ENCODE measurements at places on chromosomes 7 and 10. TPM values are rescaled to one million over a fixed set of nuclear protein-coding genes. Genes with fewer than 3 reads are reported as not detected.

The TUBAL3 gene
- polyA plus RNA-seq = not detected

The CALML3 gene
- 0.17 TPM for polyA plus RNA-seq

The PARD3 gene
- polyA plus RNA-seq = 1.0 TPM

The PNLIPRP2 gene
- not detected for polyA plus RNA-seq

The OIT3 gene
- polyA plus RNA-seq = 0.39 TPM

The ALOX5 gene
- 0.27 TPM for polyA plus RNA-seq

The CHAT gene
- polyA plus RNA-seq = not detected

The ZNF239 gene
- polyA plus RNA-seq = 16.4 TPM

The SRRM3 gene
- polyA plus RNA-seq = 7.0 TPM

The C1QL3 gene
- polyA plus RNA-seq = 4.4 TPM

The HKDC1 gene
- 1.6 TPM for polyA plus RNA-seq

The STAM gene
- polyA plus RNA-seq = 62.2 TPM

The PLAU gene
- not detected for polyA plus RNA-seq

The PUS7 gene
- polyA plus RNA-seq = 6.6 TPM

The SUN3 gene
- not detected for polyA plus RNA-seq

The ESYT2 gene
- polyA plus RNA-seq = 6.0 TPM

The TMEM196 gene
- polyA plus RNA-seq = not detected

The MYL7 gene
- 2.4 TPM for polyA plus RNA-seq

The CPN1 gene
- polyA plus RNA-seq = not detected

The TFR2 gene
- polyA plus RNA-seq = 0.55 TPM

The VWA2 gene
- not detected for polyA plus RNA-seq

The TBRG4 gene
- 16.6 TPM for polyA plus RNA-seq

The RADIL gene
- 0.52 TPM for polyA plus RNA-seq

The ARHGAP22 gene
- 4.8 TPM for polyA plus RNA-seq

The CLCN1 gene
- not detected for polyA plus RNA-seq

The CYP2C19 gene
- polyA plus RNA-seq = 0.94 TPM

The NCAPG2 gene
- 1.1 TPM for polyA plus RNA-seq

The ACHE gene
- 0.73 TPM for polyA plus RNA-seq

The CLDN3 gene
- not detected for polyA plus RNA-seq

The ZNF488 gene
- polyA plus RNA-seq = not detected

The C10orf90 gene
- not detected for polyA plus RNA-seq

The ZWINT gene
- 4.4 TPM for polyA plus RNA-seq

The SPDYE18 gene
- polyA plus RNA-seq = not detected

The OPALIN gene
- polyA plus RNA-seq = 0.50 TPM

The GRID2IP gene
- polyA plus RNA-seq = 1.2 TPM

The ABCC2 gene
- 0.31 TPM for polyA plus RNA-seq

The FFAR4 gene
- polyA plus RNA-seq = not detected

The CAMK1D gene
- 8.0 TPM for polyA plus RNA-seq

The JAKMIP3 gene
- polyA plus RNA-seq = 3.2 TPM

The DYNC1I1 gene
- polyA plus RNA-seq = 92.1 TPM

The TSPAN15 gene
- 0.23 TPM for polyA plus RNA-seq

The CPED1 gene
- polyA plus RNA-seq = not detected

The TRIL gene
- polyA plus RNA-seq = 16.1 TPM

The PILRA gene
- 5.6 TPM for polyA plus RNA-seq

The PLXNA4 gene
- polyA plus RNA-seq = 4.0 TPM

The C10orf105 gene
- not detected for polyA plus RNA-seq

The SPDYE2 gene
- not detected for polyA plus RNA-seq

Measured in Purkinje cell (primary cell).